ENCODE measurements at places on chromosomes 3 and 15.

DNA sequence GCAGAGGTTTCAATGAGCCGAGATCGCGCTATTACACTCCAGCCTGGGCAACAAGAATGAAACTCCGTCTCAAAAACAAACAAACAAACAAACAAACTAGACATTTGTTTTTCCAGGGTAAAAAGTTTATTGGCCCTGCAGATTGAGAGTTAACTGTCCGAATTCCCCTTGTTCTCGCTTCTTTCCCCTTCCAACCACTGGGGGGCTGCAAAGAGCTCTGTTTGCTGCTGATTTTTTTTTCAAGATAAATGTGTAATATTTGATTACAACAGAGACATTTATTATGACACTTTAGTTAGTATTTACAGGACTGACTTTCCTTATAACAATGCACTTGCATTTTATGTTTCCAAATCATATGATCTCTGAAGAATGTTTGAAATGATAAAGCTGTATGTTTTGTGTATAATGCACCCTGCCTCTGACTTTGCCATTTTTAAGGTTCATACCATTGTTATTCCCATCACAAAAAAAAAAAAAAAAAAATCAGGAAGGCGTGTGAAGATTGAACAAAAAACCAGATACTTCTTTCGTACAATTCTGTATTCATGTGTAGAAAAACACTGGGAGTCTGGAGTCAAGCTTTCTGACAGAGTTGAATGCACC, 2.8 kb downstream of the CLSTN2 start:
- DNase-seq, result no peak

DNA sequence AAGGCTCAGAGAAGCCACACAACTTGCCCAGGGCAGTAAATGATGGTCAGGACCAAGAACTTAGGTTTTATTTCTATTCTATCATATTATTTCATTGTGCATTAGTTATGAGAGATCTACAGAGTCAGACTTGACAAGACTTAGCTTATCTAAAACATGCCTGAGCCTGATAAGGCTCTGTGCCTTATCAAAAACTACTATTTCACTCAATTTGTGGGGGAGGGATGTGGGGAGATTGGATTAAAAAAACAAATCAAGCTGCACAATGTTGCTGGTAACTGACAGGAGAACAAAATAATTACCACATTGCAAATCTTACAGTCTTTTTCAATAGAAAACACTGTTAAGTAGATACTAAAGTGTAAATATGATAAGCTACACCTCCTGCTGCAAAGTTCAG, 16.0 kb downstream of the HACD2 start:
- DNase-seq, result no peak

GRCh38 chr3:57840473-57840872, 84.4 kb downstream of the SLMAP start:
- no peak for DNase-seq

DNA sequence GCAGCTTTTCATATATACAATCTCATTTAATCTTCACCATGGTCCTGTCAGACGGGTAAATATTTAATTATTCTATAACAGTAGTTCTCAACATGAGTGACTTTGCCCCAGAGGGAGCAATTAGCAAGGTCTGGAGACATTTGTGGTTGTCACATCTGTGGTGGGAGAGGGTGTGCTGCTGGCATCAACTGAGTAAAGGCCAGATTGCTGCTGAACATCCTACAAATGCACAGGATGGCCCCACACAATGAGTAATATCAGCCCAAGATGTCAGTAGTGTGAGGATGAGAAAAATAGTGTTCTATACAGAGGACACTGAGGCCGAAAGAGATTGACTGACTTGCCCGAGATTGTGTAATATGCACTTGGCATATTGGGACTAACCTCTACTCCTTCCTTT, 156.0 kb downstream of the AGBL1 start:
- no peak for DNase-seq

GRCh38 chr15:38050529-38051448, 116.3 kb downstream of the TMCO5A start:
- DNase-seq, result no peak

- no peak for DNase-seq
Observed at GRCh38 chr3:108218811-108219210, 3.4 kb downstream of the IFT57 start.

DNA sequence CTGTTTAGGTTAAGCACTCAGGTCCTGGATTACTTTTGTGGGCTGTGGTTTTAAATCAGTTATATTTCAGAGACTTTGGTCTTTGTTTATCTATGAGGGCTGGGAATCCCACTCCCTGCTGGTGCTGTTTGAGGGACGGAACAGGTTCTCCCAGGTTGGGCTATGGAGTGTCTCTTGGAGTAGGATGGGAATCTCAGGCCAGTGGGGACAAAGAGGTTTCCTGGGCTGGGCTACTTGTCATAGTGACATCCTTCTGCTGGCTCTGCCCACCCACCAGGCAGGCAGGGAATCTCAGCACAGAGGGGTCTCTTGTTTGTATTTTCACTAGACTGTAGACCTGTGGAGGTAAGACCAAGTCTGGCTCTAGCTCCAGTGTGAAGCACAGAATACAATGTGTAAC, 47.2 kb upstream of the UBE3A start:
- DNase-seq, result no peak

DNA sequence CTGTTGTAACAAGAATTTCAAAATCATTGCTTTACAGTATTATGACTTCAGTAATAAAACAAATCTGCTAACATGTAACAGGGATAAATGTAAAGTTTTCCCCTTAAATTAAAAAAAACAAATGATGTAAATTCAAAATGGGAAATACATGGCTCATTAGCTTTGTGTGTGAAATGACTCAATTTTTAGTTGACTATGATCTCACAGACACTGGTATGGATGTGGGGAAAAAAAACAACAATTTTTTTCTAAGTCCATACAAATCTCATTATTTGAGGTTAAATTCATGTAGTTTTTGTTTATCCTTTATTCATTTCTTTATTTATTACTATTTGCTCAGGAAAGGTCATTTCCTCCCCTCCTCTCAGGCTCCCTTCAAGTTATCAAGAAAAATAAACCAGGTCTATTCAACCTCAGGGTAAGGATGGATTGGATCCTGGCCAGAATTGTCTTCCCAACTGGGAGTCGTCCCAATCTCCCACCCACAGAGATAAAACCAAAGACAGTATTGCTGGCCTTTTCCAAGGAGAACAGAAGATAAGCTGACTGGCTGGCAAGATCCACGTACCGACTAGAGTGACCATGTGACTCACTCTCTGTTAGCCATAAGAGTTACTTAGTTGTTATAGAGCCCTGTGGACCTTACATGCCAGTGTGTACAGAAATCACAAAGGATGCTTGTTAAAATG, 373.3 kb downstream of the GAP43 start:
- DNase-seq, result no peak

DNA sequence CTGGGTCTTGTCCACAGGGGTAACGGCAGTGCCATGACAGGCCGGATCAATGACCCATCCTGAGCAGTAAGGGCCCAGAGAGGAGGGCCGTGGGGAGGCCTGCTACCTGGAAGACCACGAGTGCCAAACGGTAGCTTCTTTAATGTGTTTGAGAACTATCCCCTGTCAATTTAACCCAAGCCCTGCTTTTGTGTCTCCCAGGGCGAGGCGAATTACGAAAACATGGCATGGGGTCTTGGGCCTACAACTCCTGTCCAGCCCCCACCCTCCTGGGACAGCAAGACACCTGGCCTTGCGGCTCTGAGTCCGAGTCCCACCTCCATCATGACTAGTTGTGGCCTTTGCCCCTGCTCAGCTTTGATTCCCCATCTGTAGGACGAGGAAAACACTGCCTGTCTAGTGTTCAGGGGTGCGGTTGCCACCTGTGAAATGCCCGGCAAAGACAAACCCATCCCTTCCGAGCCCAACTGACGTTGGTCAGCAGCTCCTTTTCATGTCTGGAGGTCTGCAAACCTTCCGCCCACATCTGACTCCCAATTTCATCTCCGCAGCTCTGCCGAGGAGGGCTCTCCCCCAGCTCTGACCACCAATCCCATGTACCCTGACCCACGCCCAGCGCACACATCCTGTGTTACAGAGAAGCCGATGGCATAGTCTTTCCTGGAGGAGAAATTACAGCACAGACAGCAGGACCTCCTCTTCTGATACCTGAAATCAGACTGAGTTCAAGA, 28.9 kb upstream of the SNRPA1 start:
- no peak for DNase-seq

GRCh38 chr3:195030791-195031321, 240.1 kb downstream of the XXYLT1 start:
- no peak for DNase-seq

DNA sequence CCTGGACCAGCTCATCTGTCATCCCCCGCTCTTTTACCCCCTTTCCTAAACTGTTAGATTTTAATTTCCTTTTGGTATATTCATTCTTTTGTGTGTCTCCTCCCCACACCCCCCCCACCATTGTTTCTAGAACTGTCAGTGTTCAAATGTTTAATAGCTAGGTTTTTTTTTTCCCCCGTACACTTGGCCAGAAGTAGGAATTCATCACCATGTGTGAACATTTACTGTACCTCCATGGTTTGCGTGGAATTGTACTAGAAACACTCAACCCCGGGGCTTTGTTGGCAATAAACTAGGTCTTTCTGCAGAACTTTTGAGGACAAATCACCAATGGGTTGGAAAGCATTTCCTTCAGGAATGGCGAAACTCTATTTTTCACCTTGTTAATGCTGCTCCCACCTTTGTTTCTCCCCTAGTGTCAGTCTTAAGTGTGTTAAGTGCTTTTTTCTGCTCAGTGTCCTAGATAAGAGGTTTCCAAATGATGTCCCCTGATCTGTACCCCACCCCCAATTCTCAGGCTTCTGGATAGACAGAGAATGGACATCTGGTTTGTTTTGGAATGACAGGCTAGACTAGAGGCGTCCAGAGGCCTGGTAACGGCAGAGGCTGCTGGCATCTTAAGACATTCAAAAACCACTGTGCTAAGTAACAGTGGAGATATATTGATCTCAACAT, 76.8 kb downstream of the SMAD3 start:
- no peak for DNase-seq

- DNase-seq, result no peak
Observed at GRCh38 chr3:27040674-27041073, 328.5 kb downstream of the NEK10 start.

DNA sequence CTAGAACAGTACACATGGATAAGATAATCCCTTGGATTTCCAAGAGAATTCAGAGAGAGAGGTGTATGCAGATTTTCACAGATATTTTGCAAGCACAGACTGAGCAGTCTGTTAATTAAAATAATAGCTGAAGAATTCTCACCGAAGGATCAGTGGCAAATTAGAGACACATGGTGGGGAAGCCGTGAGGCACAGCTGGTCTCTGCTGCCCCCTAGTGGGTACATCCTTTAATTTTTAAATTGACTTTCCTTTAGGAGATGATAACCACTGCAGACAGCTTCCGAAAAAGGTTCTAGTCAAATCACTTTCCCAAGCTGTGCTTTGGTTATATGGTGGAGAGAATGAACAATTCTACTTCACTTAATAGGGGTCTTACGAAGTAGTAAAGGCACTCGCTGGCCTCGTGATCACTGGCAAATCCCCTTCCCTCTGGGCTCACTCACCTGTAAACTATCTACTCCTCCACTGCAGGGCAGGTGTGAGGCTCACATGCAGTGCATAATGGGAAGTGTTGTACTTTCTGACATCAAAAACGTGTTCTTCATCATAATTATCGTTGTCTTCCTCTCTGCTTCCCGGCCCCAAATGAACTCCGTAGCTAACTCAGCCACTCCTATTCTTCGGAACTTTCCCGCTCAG, 19.5 kb downstream of the MESD start:
- DNase-seq, result peak; percentile 74

DNA sequence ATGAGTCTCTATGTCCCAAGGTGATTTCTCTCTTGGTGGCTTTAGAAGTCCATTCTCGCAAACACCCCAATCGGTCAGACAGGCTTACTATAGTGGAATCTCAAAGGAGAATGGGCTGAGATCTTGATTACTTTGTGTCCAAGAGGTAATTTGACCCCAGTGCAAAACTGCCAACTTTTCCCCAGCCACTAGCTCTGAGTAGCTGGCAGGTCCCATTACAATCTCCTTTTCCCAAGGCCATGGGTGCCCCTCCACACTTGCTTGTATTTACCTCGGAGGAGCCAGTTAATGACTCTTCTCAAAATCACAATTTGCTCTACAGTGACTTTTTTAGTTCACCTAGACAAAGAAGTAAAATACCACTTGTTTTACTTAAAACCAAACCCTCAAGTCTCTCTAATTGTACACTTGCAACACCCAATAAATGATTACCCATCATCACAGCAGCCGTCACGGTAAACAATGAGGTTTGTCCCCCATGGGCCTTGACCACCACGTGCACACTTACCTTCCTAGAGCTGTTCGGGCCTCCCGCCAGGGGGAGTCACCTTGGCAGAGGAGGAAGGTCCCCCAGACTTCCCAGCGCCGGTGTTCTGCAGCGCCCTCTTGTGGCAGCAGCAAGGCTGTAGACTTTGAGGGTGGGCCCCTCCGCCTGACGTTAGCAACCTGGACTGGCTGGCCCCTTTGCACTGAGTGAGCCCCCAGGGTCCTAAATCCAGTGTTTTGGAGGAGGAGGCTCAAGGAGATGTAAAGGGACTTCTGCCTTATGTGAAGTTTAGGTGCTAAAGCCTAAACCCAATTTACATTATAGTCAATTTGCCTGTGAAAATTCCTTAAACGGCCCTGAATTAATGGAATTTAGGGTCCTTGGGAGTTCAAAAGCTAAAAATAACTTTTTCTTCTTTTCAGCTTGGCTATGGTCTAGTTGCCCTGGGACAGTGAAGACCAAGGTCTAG, 18.7 kb upstream of the HDAC11 start:
- DNase-seq, result peak; percentile 82

DNA sequence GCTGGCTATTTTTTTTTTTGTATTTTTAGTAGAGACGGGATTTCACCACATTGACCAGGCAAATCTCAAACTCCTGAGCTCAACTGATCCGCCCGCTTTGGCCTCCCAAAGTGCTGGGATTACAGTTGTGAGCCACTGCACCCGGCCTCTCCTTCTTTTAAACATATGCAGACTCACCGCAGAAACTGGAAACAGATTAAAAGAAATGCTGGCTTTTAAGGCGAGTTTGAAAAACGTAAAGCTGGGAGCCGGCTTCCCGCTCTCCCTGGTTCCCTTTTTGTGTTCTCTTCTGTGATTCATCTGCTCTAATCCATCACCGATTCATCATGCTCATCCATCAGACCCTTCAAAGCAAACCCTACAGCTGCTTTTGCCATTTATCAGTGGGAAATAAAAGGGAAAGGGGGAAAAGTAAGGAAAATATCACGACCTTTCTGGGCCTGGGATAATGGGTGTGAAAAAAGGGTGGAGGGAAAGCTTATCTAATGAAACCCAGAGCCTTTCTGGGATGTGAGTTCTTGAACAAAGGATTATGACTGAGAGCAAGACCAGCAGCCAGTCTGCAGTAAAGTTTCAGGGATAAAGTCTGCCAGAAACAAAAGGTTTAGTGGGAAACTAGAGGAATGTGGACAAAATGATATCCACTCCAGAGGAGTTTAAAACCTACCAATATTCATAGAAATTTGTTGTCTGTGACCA, 92.3 kb upstream of the LRIG1 start:
- no peak for DNase-seq

Data from CD4-positive, alpha-beta T cell treated with Interleukin-17A for 1 hour (primary cell).